Activated effector memory CD4-positive, alpha-beta T cell treated with Interleukin-2 at 50 U/mL for 16 hours (primary cell): ENCODE measurements at places on chromosomes 12 and 14.

GRCh38 chr12:108477881-108478259, 37.2 kb upstream of the FICD start:
- DNase-seq, result no peak

DNA sequence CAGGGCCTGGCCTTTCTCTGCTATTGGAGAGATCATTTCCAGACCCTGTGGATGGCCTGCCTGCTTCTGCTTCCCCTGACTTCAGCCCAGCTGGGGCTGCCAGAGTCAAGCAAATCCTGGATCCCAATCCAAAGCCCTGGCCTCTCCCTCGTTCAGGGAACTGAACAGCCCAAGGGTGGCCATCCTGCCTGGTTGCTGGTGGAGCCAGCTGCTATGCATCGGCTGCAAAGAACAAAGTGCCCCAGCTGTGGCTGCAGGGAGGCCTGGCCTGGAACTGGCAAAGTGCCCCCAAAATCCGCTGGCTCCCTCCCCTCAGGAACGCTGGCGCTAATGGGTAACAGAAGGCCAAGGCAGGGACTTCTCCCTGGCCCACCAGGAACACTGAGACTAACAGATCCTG, 56.4 kb downstream of the LRRC74A start:
- DNase-seq, result no peak

GRCh38 chr14:97888331-97888730, 1091.1 kb downstream of the VRK1 start:
- DNase-seq, result no peak

DNA sequence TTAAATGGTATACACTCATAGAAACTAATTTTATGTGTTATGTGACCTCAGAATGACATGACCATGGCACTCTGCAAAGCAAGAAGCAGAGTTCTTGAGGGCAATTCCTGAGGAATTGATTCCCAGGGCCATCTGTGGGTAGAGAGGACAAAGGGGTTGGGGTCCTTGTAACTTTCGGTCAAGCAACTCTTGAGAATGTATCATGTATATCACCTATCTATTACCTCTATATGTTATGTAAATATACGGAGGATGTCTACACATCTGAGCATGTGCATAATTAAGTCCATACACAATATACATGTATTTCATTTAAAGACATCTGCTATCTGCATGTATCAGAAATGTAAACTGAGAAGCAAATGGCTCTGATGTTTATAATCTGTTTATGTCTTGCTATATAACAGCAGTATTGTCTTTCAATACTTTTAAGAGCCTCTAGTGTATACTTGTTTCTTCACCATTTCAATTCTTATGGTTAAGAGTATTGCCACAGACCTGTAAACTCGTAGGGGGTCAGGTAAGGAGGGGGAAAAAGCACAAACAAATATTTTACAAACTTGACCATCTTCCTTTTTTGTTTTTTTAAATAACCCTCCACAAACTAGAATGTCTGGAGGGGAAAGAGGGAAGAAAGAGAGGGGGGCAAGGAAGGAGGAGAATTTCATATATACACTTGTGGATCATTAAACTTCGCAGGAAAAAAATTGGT, 4.5 kb downstream of the FOXA1 start:
- DNase-seq, result no peak

GRCh38 chr14:92686900-92687427, 61.5 kb downstream of the LGMN start:
- DNase-seq, result peak; percentile 53

GRCh38 chr12:2027351-2027750, 23.1 kb upstream of the DCP1B start:
- no peak for DNase-seq

DNA sequence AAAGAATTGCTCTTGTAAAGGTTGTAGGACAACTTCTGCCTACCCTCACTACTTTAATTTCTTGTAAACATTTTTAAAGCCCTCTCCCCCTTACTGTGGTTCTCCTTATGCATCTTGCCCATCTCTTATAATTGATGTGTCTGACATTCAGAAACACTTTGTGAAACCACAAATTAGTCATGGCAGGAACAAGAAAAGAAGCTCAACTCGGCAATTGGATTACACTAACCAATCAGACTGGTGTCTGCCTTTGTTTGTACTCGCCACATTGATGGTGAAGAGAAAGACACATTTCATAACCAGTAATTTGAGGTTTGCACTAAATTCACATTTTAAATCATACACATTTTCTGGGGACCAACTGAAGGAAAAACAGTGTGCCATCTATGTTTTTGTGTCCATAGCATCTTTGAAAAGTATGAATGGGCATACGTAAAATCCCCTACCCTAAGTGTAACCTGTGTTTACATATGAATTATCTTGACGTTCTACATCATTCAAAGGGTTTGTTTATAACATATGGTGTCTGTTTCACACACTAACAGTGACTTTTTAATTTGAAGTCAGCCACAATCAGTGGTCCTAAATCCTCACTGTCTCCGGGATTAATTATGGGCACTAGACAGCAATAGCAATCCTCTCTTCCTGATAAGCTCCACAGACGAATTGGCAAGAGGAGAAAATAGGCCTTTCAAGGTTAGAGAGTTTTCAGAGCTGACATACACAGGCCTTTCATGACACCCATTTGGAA, 49.9 kb downstream of the OTX2 start:
- DNase-seq, result no peak

DNA sequence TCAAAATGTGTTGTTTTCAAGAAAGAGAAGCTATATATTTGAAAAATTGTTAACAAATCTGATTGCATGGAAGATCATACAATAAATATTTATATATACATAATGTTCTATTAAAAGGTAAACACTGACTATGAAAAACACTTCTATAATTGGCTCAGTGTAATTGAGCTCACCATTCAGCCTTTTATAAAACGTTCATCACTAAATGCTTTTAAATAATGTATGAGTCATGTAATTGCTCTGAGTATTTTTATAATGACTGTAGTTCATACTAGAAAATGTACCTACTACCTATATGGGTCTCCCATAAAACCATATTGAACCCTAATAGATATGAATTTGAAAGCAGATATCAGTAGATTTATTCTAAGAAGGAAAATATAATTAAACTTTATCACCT, 240.4 kb upstream of the MGAT4C start:
- no peak for DNase-seq

DNA sequence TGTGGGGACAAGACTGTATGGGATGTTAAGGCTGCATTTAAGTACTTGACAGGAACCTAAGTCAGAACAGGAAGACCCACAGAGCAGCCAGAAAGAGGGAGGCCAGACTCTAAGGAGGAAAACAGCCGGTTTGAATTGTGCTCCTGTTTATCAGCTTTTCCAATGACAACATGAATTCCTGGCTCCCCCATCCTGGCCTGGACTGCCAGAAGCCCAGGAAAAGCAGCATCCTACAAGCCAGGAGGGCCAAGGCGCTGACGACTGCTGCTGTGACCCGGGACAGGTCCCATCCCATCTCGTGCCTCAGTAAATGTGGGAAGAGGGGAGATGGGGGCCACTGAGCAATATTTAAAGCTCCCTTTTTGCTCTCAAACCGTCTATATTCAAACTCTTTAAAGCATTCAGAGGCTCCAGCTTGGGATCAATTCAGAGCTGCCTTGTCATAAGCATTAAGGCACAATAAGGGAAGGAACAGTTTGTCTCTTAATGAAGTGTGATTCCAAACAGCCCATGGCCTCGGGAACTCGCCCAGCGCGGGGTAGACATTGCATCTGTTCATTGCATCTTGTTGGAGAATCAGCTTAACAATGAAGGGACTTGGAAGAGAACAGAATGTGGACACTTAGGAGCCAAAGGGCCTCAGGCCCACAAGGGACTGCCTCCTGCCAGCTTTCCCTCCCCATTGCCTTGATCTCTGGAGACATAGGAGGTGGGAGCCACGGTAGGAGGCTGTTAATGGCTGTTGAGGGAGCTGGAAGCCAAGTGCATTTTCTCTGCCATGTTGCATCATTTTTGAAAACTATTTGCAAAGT, 49.6 kb downstream of the CMKLR1 start:
- DNase-seq, result no peak

GRCh38 chr12:54350743-54351142, 13.5 kb downstream of the GPR84 start:
- DNase-seq, result no peak

GRCh38 chr12:42696406-42697149, 107.0 kb upstream of the PRICKLE1 start:
- no peak for DNase-seq

- no peak for DNase-seq
Measured at GRCh38 chr12:93370947-93371346, 6.8 kb upstream of the NUDT4 start.

DNA sequence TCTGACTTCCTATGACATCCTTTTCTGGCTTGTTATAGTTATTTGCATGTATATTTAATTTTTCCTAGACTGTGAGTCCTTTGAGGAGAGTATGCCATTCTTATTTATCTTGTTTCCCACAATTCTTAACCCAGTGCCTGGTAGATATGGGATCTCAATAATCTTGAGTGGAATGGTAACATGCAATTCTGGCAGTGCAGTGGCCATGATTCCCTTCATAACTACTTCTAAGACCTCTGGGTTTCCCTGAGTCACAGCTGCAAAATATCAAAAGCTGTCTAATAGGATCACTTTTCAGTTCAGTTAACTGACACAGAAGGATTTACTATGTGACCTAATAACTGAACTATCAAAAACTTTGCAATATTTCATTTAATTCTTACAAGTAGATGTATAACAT, 135.0 kb downstream of the ADAMTS20 start:
- DNase-seq, result no peak

DNA sequence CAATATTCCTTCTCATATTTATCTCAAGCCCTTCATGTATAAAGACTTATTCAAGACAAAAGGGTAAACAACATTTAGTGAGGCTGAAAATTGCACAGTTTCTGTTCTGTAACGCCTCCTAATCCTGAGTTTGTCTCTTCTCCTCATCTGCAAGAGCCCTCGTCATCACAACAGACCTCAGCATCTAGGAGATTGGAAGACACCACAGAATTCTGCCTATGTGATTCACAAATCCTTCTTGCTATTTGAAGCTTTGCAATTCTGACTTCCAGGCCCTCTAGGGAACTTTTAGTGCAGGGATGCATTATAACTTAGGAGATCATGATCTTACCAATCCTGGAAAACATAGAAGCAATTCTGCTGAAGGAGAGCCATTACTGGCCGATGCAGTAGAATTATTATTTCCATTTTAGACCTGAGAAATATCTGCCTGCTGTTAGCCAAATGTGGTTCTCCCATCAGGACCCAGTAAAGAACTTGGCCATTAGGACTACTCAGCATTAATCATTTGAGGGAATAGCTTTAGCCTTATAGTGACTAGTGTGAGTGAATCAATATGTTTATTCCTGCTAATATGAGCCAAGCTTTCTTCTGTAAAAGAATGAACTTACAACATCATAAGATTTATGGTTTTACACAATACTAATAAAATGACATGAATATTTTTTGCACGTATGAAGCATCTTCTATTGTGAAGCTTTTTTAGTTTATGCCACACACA, 119.5 kb downstream of the ANO4 start:
- no peak for DNase-seq

DNA sequence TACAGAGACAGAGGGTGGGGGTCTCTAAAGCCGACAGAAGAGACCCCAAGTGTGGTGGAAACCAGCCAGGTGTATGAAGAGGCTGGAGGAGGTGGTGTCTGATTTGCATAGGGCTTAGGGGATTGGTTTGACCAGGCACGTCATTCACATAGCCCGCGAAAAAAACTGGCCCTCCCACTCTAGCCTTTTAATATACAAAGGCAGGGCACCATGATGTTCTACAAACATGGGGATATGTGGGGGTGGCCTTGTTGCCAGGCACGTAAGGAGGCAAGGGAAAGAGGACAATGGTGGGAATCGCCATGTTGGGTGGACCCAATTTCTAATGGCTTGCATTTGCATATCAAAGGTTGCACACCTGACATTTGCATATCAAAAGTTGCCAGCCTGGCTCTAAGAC, 13.2 kb downstream of the LALBA start:
- no peak for DNase-seq

GRCh38 chr12:124754949-124755800, 108.5 kb downstream of the SCARB1 start:
- DNase-seq, result no peak

DNA sequence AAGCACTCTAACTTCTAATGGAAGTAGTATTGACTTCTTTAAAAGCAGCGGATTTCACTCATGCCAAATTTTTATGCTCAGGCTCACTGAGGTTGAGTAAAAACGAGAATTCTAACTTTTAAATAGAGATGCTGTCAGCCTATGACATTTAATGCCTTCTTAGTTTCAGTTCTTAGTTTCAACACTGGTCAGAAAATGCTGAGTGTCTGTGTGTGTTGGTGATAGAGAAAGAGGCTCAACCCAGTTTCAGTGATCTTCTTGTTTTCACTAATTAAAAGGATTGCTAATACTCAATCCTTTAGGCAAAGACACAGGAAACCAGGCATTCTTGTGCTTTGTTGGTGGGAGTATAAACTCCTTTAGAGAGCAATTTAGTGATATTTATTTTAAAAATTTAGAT, 31.0 kb downstream of the PEBP1 start:
- no peak for DNase-seq

DNA sequence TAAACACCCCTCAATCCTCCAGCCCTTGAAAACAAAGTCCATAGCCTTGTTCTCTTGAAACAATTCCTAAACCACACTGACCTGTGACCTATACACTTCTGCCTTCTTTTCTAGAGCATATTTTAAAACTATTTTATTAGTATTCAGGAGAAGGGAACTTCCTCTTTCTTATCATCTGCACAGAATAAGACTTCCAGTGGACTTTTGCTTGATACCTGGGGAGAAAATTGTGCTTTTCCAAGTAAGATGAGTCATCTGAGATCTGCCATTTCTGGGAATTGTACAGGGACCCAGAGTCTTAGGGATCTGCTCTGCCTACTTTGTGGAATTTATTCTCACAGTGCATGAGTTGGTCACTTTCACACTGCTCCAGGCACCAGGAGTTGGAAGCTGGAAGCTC, 10.5 kb upstream of the WNT5B start:
- DNase-seq, result no peak

- peak; percentile 31 for DNase-seq
Measured at GRCh38 chr14:68815298-68816182, 22.7 kb upstream of the ZFP36L1 start.

DNA sequence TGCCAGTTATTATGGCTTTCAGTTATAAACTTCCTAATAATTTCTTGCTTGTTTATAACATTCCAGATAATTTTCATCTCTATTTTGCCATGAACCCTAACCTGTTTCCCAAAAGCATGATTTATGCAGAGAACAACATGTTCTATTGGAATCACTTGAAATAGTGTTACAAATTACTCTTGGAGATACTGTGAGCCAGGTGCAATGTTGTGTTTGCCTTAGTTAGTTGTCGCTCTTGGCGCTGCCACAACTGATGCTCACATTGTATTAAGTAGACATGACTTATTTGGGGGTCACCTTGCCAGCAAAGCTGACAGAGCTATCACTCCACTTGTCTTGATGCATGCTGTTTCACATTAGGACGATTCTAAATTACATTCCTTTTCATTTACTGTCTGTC, 49.4 kb downstream of the TSPAN8 start:
- no peak for DNase-seq

DNA sequence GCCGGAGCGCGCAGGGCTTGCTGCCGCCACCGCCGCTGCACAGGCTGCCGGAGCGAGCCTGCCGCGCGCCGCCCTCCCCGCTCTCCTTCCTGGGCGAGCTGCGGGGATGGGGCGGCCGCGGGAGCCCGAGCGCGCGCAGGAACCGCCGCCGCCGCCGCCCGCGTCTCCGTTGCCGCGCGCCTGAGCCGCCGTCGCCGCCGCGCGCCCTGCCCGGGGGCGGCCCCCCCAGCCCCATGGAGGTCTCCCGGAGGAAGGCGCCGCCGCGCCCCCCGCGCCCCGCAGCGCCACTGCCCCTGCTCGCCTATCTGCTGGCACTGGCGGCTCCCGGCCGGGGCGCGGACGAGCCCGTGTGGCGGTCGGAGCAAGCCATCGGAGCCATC, 352 bp downstream of the PLXNC1 start:
- no peak for DNase-seq
